ENCODE measurements at places on chromosomes 2 and 18. TPM values are rescaled to one million over a fixed set of nuclear protein-coding genes. Genes with fewer than 3 reads are reported as not detected.

DNA sequence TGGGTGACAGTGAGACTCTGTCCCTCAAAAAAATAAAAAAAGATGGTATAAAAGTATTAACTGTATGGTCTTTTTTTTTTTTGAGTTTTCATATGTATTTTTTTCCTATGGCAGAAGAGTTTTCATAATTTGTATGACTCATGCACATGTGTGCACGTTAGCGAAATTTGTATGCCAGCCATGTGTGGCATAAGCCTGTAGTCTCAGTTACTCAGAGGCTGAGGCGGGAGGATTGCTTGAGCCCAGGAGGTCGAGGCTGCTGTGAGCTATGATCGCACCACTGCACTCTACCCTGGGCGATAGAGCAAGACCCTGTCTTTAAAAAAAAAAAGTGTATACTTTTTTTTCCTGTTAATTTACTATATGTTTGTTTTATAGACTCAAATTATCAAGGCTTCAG is 160.8 kb downstream of the TGIF1 start:
- DNase-seq, result no peak

DNA sequence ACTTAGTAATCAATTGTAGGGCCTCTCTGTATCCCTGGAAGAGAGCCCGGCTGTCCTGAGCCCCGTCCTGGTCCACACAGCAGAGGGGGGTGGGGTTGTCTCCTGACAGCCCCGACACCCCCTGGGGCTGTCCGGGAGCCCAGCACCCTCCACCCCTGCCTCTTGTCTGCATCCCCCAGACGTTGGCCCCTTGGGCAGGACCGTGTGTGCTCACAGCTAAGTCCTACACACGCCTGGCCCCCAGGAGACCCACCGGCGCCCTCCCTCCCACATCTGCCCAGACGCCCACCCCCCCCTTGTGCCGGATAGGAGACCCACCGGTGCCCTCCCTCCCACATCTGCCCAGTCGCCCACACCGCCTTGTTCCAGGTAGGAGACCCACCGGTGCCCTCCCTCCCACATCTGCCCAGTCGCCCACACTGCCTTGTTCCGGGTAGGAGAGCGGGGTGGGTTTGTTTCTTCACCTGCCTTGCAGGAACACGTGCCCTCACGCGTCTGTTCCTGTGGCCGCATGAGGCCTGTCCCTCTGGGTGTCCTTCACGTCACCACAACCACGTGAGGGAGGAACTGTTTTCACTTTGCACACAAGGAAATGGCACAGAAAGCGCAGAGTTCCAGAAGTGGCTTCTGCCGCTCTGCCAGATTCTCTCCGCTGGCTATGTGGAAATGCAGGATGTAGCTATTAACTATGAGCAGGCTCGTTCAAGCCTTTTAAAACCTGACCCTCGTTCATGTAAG is 61.1 kb upstream of the NFATC1 start:
- no peak for DNase-seq

DNA sequence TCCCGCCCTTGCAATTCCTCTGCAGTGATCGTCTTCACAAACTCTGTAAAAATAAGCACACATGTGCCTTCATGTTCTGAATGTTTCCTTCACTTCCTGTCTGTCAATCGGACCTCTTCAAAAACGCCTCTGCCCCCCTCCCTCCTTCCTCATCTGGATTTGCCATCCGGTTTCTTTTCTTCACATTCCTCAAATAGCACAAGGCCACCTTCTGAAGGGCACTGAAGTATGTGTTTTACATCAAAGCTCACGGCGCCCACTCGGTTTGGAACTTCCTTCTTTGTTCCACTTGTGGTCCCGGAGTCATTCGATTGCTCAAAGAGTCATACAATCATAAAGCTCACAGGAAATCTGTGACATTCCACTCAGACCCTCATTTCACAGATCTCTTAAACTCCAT is 758.1 kb upstream of the SALL3 start:
- DNase-seq, result no peak

DNA sequence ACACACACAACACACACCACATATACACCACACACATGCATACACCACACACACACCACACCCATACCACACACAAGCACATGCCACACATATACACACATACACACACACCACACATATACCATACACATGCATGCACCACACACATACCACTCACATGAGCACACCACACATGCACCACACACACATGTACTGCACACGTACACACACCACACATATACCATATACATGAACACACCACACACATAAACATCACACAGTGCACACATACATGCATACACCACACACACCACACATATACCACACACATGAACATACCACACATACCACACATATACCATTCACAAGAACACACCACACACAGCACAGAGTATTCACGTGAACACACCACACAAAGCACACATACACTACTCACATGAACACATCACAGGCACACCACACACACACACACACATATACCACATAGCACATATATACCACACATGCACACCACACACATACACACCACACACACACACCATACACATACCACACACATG is 219.9 kb upstream of the RAB6C start:
- DNase-seq, result no peak

GRCh38 chr2:168220965-168221819 is 26.2 kb downstream of the STK39 start:
- DNase-seq, result peak; percentile 69

- no peak for DNase-seq
Observed at GRCh38 chr18:41870191-41870590, 84.8 kb upstream of the PIK3C3 start.

GRCh38 chr18:28398471-28398870 is 221.5 kb upstream of the CDH2 start:
- no peak for DNase-seq

DNA sequence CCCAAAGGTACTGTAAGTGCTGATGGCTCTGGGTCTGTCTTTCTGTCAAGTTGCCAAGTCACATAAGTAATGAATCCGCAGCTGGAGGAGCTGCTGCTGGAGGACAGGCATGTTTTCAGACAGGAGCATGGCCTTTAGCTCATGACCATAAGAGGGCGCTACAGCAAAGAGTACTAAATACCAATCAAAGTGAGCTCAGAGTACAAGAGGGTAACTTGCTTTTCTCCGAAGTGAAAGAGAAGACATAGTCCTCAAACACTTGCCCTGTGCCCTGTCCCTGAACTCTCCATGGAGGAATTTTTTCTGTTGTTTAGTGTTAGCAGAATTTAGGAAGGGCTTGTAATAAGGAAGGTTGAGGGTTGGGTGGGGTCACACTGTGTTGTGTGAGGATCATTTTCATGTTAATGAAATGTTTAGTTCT is 58.0 kb upstream of the EML6 start:
- peak; percentile 87 for DNase-seq

GRCh38 chr2:45813003-45813941 is 161.8 kb downstream of the PRKCE start:
- no peak for DNase-seq

GRCh38 chr2:137771064-137771463 is 193.2 kb upstream of the HNMT start:
- DNase-seq, result no peak

DNA sequence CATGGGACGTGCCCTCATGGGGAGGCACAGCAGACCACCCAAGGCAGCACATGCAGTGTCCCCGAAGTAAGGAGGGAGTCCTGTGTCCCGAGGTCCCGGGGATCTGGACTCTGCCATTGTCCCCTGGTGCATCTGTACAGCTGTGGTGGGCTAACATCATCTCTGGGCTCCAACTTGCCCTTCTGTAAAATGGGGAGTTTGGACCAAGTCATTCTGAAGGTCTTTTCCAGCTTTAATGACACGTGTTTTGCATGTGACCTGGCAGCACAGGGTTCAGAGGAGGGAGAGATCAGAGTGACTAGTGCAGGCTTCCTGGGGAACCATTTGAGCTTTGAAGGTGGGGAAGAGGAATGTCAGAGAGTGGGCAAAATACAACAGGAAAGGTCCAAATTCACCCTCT is 21.5 kb downstream of the ITM2C start:
- no peak for DNase-seq

DNA sequence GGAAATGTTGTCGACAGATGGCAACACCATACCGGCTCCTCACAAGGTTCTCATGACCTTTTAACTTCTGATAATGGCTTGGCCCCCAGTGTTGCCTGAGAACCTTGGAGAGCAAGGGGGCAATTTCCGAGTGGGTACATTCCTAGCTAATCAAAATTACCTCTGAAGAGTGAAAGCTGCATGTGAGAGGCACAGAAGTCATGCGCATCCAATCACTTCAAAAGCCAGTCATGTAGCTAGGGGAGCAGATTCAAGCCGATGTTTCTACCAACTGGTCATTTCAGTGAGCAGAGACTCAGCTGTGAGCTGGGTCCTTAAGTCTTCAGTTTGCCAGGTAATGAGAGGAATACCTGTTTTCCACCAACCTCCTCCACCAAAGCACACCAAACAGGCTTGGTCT is 111.4 kb downstream of the LIPG start:
- no peak for DNase-seq

GRCh38 chr18:26794230-26795101 is 71.0 kb downstream of the AQP4 start:
- DNase-seq, result no peak

GRCh38 chr2:237165405-237166276 is 80.0 kb downstream of the COPS8 start:
- peak; percentile 51 for DNase-seq

DNA sequence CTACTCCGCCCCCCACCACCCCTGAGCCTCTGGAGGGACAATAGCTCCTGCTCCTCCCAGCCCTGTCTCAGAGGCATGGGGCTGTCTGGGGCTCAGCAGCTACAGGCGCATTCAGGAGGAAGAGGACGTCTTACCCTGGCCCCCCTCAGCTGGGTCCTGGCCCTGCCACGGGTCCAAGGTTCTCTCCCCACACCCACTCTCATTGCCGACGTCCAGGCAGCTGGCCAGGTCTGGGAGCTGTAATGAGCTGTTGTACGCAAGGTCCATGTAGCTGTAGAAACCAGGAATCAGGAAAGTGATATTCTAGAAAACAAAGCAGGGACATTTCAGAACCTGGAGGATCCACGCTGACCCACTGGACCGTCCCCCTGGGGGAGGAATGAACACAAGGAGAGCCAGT is 13.5 kb downstream of the PASK start:
- DNase-seq, result no peak

DNA sequence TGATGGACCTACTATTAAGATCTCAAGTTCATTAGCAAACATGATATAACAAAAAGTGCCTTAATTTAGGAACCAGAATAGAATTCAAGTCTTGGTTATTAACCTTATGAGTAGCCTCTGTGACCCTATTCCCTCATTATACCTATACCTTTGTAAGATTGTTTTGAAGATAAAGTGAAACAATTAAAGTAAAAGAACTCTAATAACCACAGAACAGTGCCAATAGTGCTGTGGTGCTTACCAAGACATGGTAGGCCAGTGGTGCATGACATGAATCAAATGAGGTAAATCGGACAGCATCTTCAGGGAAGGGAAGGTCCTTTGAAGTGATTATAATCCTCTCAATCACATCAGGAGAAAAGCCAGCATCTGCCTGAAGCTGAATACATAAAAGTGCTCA is 36.4 kb downstream of the METTL4 start:
- DNase-seq, result no peak

GRCh38 chr2:120984046-120984445 is 248.4 kb downstream of the GLI2 start:
- DNase-seq, result no peak

- no peak for DNase-seq
Observed at GRCh38 chr2:100276716-100277115, 45.6 kb downstream of the LONRF2 start.

DNA sequence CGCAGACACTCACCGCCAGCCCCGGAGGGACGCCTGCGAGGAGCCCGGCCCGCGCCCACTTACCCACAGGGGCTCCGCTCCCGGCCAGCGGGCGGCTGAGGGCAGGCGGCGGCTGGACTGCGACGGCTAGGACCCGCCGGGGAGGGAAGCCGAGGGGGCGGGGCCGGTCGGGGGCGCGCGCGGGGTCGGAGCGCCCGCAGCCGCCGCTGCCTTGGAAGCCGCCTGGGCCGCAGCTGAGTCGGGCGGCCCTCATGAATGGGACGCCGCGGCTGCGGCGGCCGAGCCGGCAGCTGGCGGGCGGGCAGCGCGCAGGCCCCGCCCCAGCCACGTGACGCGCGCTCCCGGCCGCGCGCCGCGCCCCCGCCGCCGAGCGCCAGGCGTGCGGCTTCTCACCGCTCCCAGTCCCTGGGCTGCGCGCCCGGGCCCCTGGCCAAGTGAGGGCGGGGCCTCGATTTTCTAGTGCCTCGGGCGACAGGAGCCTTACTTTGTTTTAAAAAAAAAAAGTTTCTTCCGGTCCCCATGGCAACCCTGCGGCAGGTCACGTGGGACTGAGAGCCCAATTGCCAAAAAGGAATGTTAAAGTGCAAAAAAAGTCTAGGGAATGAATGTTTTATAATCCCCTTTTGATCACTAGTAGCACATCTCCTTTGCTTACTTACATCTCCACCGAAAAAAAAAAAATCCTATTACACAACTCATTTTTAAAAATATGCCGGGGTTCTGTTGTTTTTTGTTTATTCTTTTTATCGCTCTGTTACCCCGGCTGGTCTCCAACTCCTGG is at the start of gene LPIN2:
Gene LPIN2, minus strand, starts transcription at position 121 of the 781 bp plus-strand sequence. CDS start 52,304 bp downstream, outside the sequence.
- peak; percentile 91 for DNase-seq

The TLX2 gene
- total RNA-seq, result 0.55 TPM

The VWC2L gene
- total RNA-seq, result not detected

The COLEC11 gene
- total RNA-seq, result not detected

The CAPN13 gene
- not detected for total RNA-seq

The SLC4A1AP gene
- 39.8 TPM for total RNA-seq

The RGPD3 gene
- not detected for total RNA-seq

The SIX2 gene
- not detected for total RNA-seq

The SKOR2 gene
- not detected for total RNA-seq

The FMNL2 gene
- 50.8 TPM for total RNA-seq

The TWIST2 gene
- not detected for total RNA-seq

The PARD6G gene
- total RNA-seq, result 8.8 TPM

The ECEL1 gene
- total RNA-seq, result 0.05 TPM

The UGT1A8 gene
- total RNA-seq, result not detected

The DYNAP gene
- total RNA-seq, result not detected

The SERPINB13 gene
- total RNA-seq, result not detected

The ZNF142 gene
- 4.7 TPM for total RNA-seq

The GAD1 gene
- total RNA-seq, result 23.5 TPM

The COL6A3 gene
- total RNA-seq, result 0.11 TPM

Measured in SK-MEL-5 (cell line).